ENCODE measurements at places on chromosomes 7 and 10.

- no peak for DNase-seq
Measured at GRCh38 chr10:34962866-34963265, 127.3 kb downstream of the CUL2 start.

DNA sequence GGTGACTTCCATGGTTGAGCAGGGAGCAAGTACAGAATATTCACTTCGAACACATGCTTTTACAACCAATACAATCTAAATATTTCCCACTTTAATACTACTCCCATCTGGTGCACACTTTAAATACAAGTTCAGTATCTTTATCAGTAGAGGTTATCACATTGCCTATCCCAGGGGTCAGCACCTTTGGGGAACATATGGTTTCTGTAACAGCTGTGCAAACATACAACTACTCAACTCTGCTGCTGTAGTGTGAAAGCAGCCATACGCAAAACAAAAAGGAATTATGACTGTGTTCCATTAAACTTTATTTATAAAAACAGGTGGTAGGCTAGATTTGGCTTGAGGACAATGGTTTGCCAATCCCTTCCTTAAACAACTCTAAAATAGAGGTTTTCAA, 157.5 kb downstream of the XPNPEP1 start:
- DNase-seq, result no peak

DNA sequence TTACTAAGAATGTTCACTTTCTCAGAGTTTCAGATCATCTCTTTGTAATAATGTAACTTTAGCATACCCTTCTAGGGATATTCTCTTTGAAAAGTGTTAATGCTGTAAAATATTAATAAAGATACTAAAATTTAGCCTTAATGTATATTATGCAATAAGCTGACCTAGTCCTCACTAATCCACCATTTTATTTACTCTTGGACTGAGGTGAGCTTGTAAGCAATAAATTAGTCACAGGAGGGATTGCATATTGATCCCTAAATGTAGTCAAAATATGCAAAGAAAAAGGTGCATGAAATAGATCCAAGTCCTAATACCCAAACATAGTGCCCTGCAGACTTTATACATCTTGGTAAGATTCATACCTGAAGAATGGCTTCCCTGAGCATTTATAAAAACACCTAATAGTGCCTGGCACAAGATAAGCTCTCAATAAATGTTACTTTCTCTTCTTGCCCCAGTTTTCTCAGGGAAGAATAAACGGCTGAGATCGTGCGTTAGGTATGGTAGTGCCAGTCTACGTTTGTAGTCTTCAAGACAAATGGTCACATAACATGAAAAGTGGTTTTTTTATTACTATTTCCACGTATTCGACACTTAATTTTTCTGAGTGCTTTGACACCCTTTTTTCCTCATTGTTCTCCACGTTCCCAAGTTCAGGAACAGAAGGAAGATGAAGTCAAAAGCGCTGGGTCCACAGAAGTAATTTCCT, 14.3 kb downstream of the INSIG1 start:
- no peak for DNase-seq

DNA sequence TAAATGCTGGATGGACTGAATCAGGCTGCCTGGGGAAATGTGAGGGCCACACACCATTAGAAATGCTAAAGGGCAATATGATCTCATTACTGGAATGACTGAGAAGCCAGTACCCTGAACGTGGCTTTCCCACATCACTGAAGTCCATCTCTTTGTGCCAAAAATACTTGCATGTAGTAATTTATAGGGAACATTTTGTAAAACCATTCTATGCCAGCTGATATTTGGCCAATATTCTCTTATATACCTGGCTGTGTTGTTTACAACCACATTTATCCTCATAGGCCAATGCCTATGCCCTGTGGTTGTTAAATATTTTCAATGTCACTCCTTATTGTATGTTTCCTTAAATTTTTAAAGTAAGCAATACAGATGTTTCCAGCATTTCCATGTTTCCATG, 111.6 kb downstream of the C10orf90 start:
- DNase-seq, result no peak

GRCh38 chr7:41093141-41093540, 609.7 kb downstream of the INHBA start:
- no peak for DNase-seq

- no peak for DNase-seq
Measured at GRCh38 chr7:132750096-132750495, 173.8 kb upstream of the PLXNA4 start.

DNA sequence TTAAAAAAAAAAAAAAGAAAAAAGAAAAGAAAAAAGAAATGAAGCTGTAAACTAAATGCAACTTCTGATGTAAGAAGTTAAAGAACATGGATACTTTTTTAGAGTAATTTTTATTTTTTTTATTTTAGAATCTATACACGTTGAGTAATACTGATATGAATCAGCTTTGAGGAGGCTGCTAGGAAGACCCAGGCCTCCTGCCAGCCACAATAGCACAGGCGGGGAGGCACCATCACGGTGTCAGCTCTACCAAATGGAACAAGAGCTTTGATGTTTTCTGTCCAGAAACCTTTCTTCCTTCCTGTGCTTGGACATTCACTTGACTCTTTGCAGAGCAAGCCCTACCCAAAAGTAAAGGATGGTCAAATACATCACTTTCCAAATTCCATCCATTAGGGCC, 45.3 kb upstream of the EGR2 start:
- DNase-seq, result no peak

GRCh38 chr7:141158561-141158960, 84.7 kb downstream of the TMEM178B start:
- DNase-seq, result no peak

DNA sequence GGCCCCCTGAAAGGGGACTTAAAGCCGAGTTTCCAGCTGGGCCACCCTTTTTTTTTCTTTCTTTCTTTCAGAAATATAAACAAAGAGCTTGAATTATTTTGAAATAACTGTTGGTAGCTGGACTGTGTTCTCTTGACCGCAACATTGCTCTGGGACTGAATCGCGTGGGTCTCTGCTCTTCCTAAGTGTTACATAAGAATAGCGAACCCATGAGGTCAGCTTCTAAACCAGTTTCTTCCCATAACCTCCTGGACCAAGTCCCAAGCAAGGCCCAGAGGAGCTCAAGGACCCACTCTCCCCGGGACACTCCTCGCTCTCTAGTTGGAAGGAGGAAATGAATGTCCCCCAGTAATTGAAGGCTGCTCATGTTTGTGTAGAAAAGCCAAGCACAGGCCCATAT, 91.1 kb downstream of the CXCL12 start:
- no peak for DNase-seq

- DNase-seq, result no peak
Measured at GRCh38 chr10:21715531-21716195, 181.6 kb downstream of the MLLT10 start.

DNA sequence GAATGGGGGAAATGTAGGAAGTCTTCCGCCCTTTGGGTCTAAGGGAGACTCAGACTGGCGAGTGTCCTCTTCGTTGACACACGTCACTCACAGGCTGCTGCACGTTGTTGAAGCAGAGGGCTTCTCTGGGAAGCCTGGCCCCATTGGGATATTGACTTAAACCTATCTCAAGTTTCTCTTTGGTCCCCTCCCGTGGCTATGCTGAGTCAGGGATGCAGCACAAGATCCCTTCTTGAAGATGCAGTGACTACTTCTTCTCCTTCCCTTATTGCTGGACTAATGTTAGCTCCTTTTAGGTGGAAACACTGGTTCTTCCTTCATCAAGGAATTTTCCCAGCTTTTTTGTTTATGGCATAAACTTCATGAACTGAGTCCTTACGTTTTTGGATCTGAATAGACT, 89.8 kb upstream of the CCDC71L start:
- no peak for DNase-seq

DNA sequence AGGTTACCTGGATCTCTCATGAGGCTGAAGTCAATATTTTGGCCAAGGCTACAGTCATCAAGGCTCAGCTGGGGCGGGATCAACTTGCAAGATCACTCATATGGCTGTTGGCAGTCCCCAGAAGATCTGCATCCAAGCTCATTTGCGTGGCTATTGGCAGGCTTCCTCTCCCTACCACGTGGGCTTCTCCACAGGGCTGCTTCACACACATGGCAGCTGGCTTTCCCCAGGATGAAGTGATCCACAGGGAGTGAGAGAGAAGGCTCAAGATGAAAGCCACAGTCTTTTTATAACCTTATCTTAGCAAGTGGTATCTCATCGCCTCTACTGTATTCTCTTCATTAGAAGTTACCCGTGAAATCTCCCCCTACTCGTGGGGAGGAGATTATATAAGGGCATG, 167.4 kb downstream of the TMEM26 start:
- DNase-seq, result no peak

- no peak for DNase-seq
Measured at GRCh38 chr10:49273626-49274025, 25.3 kb upstream of the C10orf71 start.

DNA sequence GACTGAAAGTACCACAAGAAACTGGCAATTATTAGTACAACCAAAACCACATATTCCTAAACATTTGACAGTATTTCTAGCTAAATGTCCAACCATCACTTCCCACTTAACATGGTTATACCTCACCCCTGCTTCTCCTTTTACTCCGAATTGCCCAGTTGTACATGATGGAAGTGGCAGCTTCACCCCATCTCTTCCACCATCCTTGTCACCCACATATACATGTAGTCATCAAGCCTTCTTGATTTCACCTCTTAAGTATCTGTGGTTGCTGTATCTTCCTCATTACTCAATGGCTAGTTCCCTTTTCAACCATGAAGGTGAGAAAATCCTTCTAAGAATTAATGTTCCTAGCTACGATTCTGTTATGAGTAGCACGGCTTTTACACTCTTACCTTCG, 388.2 kb downstream of the CALN1 start:
- no peak for DNase-seq

GRCh38 chr10:36171953-36172940, 530.2 kb upstream of the FZD8 start:
- no peak for DNase-seq

DNA sequence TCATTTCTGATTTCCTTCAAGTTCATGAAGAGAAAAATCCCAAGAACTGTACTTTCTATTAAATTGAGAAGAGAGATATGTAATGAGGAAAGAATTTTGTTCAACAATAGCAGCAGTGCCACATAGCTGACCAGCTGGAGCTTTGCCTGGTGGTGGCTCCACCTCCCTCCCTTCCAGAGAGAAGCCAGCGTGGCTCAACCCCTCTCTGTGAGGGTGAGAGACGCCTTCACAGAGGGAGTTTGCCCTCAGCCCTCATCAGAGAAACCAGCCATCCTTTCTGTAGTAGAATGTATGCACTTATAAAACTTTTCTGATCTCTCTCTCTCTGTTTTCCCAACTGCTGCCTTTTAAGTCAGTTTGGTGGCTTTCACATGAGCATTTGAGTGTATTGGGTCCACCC, 20.5 kb upstream of the COL1A2 start:
- DNase-seq, result no peak

- no peak for DNase-seq
Measured at GRCh38 chr10:75294518-75294865, 58.7 kb upstream of the COMTD1 start.

DNA sequence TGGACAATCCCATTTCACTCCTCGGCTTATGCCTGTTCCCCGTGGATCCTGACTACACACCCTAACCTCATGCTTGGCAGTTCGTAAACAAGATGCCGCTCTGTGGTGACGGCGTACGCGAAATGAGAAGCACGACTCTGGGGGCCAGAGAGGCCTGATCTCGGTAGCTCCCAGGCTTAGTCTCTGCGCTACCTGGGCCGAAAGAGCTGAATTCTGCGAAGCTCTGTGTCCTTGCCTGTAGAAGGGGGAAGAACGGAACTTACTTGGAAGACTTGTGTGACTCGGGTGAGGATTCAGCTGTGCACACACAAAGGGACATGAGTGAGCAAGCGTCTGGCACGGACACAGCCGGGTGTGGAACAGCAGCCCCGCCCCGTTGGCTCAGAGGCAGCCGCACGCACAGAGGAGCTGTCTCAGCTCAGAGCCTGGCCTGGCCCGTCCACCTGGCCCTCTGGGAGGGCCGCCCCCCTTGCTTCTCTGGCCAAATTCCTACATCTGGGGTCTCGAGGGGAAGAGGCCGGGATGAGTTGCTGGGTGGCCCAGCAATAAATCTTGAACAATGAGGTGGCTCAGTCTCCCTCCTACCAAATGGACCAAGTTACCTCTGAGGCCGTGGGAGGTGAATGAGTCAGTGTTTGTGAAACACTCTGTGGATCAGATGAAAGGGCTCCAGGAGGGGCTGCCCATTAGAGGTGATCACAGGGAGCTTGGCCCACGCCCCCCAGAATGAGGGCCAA, 83.8 kb downstream of the PDGFA start:
- no peak for DNase-seq

DNA sequence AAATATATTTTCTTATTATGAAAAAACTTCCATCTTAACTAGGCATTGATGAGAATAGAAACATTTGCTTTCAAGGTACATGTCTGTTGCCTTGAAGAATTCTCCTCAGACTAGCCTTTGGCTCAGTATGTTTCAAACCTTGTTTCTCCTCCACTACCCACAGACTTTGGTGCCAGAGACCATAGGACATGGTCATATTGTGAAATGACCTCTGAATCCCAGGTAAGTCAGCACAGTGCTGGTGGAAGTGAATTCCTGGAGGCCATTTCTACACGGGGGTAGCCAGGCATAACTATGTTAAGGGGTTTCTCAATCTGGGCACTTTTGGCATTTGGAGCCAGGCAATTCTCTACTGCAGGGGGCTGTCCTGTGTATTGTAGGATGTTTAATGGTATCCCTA, 112.3 kb upstream of the FAM133B start:
- no peak for DNase-seq

- no peak for DNase-seq
Measured at GRCh38 chr10:846126-846685, 85.3 kb downstream of the LARP4B start.

GRCh38 chr10:32271617-32272016, 75.3 kb downstream of the EPC1 start:
- no peak for DNase-seq

DNA sequence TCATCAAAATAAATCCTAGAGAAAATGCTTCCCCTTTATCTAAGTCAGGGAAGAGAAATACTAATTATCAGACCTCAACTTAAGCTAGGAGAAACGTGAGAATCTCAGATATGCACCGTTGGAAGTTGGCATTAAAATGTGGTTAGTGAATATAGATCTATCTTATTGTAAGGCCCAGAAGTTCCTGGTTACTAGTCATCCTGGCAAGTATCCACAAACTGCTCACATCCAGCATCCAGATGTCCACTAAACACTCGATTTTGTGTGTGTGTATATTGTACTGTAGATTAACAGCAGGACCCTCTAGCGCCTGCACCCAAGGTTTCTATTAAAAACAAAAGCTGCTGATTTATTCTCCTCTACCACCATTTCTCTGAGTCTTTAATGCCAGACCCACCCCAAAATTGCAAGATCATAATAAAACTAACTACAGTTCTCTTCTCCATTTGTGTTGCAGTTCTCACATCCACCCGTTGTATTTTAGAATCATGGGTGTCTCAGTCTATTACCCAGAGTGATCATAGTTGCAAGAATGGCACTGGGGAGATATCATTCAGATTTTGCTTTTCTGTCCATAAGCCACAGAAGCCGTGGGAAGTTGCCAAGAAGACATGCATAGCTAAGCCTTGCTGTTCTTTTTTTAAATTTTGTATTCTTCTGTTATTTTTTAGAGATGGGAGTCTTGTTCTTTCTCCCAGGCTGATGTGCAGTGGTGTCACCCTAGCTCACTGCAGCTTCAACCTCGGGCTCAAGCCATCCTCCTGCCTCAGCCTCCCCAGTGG, 165.4 kb downstream of the KIAA1217 start:
- DNase-seq, result no peak

GRCh38 chr7:68485253-68485917, 1112.9 kb upstream of the AUTS2 start:
- no peak for DNase-seq

Measured in naive thymus-derived CD8-positive, alpha-beta T cell (primary cell).